CD4-positive, alpha-beta T cell treated with Interleukin-10 for 1 hour (primary cell): ENCODE measurements at places on chromosomes 2 and 18.
A peak's percentile ranks its signal among the peaks of the same experiment; 100 is the strongest.

DNA sequence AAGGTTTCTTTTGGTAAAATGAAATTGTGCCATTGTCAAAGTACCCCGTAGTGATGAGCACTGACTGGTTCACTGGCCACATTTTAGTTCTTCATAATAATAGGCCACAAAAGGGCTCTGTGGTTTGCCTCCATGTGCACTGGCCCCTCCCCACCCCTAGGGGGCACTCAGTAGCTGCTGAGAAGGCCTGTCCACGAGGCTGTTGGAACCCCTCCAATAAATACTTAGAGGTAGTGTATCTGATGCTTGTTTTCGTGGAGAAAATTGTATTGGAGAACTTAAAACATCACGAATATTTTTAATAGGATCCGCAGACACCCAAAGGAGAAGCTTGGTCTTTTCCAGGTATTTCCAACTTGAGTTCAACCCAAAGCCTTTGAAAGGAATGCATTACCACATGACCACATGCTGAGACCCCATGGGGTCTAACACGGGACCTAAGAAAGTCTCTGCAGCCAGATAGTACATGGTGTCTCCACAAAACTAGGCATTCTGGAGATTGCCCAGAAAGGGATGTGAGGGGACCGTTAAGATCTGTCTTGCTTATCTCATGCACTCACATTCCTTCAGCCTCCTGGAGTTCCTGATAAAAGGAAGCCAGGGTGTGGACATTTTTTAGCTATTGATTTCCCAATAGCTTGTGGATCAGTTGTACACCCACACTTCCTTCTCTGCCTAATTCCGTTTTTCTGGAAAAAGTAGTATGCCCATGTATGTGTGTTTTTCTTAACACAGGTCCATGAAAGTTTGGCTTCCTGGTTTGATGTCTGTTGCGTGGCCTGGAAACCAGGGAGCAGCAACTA, 28.5 kb upstream of the NOSTRIN start:
- DNase-seq, result peak; percentile 30

DNA sequence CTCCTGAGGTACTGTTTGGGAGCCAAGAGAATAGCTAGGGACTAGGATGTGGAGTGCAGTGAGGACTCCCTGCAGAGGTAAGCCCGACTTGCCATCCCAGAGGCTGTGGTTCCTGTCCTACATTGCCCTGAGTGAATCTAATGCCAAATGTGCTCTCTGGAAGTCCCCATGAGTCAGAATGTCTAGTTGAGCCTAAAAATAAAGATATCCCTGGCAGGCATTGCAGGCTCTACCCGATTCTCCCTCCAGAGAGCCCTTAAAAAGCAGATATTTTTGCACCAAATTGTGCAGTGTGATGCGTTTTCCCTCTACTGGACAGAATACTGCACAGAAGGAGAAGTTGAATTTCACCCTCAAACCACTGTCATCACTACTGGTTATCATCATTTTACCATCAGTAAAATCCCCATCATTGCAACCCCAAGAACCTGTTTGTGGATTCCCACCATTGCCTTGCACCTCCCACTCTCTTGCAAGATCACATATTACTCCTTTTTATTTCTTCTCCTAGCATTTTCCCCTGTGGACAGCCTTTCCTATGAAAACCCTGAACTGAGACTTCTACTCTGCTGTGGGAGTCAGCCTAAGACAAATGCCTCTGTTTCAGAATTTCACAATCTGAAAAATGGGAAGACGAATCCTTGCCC, 98.0 kb downstream of the MARCHF4 start:
- DNase-seq, result no peak

GRCh38 chr2:9647884-9648283, 17.1 kb upstream of the YWHAQ start:
- DNase-seq, result no peak

- no peak for DNase-seq
These were observed 5.4 kb upstream of the RNASEH1 start for GRCh38 chr2:3563521-3563976.

GRCh38 chr2:71749671-71750101, 296.3 kb downstream of the DYSF start:
- DNase-seq, result no peak

GRCh38 chr2:239309398-239310245, 91.2 kb downstream of the HDAC4 start:
- no peak for DNase-seq

DNA sequence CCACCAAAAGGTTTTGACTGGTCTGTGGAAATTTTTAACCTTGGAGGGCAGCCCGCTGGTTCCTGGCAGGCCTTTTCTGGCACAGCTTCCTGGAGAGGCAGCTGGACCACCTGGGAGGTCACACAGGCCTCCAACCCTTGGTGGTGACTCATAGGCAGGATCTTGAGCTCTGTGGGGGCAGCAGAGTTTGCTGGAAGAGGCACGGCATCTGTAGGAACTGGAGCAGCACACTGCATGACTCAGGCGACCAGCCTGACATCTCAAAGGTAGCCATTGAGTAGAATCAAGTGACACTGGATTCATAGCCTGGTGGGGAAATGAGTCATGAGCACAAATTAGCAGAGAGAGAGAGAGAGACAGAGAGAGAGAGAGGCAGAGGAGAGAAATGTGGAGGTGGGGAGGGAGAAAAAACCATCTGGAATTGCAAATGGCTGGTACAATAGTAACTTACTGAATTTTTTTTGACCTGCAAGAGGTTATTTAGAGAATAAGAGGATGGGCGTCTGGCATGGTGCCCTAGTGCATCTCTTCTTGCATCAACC, 57.4 kb downstream of the TRPM8 start:
- no peak for DNase-seq

- no peak for DNase-seq
These were observed 1130.1 kb upstream of the CELF4 start for GRCh38 chr18:38695559-38696280.

DNA sequence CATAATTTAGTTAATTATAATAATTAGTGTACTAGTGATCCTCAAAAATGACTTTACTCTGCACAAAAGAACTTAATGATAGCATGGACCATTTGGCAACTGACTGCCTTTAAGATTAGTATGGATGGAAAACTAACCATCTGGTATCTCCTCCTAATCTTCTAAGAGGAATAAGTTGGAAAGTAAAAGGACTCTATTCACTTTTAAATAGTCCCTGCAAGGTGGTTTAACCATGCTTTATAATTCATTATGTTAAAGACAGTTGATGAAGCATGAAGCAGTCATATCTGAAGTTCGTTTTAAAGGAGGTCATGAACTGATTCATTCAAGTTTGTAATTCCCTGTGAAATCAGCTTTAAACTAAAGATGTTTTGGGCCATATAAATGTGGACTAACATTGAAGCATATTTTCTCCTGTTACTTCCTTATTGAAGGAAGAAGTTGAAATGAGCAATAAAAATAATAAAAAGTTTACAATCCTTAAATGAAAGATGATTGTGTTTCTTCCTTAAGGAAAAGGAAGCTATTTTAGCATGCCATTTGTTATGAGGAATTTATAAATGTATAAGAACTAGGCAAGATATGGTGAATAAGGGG, 446.0 kb downstream of the XIRP2 start:
- DNase-seq, result no peak

GRCh38 chr2:101770726-101771125, 73.2 kb downstream of the MAP4K4 start:
- peak; percentile 38 for DNase-seq

DNA sequence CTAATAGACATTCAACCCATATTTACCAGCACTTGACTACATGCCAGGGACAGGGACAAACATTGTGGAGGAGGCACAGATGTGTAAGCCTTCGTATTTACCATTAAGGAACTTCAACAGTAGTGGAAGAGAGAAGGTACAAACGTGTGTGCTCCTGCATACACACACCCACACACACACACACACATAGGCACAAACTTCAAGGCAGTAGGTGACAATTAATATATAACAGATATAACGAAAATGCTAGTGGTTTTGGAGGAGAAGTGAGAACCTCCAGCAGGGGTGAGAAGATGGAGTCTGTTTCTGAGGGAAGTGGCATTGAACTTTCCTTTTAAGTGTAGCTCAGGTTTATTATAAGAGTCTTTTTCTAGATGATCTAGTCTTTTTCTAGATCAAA, 231.1 kb downstream of the SETBP1 start:
- DNase-seq, result no peak

DNA sequence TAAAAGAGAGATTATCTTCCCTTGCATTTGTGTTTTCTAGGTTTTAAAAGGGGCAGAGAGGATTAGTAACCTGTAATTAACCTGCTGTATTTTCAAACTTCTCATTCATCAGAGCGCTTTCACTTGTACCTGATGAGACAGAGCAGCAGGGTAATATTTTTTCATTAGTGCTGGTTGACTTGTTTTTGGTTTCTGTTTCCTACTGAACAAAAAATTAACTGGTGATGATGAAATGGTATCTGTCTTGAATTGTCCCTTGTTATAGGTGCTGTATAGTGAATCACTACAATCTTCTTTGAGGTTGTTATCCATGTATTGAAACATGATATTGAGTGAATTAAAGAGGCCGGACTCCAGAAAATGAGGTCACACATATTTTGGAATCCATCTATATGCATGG, 37.9 kb downstream of the CDH20 start:
- no peak for DNase-seq

DNA sequence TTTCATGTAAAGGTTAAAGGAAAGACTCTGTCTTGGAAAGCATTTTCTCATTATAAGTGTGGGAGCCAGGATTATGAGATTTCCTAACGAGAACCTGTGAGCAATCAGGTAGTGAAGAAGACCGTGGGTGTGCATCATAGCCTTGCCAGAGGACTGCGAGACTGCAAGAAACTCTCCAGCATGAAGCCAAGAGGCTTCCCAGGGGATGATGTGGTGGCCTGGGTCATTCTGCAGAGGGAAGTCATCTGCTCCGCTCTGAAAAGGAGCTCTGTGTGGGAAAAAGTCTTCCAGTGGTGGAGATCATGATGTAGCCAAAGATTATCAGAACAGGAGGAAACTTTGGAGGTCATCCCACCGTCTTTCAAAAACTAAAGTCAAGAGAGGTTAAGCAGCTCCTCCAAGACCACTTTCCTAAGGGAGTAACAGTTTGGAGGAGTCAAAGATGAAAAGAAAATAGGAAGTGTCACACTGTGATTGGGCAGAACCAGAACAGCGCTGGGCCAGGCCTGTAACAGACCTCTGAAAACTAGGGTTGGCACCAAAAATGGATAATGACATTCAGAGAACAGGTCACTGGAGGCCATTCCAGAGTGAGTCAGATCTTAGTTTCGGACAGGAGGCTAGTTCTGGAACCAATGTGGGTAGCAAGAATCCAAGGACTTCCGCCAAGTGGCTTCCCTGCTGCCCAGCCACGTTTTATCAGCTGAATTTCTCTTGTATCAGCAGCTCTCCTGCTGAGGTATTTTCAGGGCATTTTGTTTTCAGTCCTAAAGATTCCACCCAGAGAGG, 113.0 kb downstream of the LRATD1 start:
- no peak for DNase-seq

- DNase-seq, result no peak
These were observed 602.9 kb upstream of the RAB6C start for GRCh38 chr2:129376426-129377077.

DNA sequence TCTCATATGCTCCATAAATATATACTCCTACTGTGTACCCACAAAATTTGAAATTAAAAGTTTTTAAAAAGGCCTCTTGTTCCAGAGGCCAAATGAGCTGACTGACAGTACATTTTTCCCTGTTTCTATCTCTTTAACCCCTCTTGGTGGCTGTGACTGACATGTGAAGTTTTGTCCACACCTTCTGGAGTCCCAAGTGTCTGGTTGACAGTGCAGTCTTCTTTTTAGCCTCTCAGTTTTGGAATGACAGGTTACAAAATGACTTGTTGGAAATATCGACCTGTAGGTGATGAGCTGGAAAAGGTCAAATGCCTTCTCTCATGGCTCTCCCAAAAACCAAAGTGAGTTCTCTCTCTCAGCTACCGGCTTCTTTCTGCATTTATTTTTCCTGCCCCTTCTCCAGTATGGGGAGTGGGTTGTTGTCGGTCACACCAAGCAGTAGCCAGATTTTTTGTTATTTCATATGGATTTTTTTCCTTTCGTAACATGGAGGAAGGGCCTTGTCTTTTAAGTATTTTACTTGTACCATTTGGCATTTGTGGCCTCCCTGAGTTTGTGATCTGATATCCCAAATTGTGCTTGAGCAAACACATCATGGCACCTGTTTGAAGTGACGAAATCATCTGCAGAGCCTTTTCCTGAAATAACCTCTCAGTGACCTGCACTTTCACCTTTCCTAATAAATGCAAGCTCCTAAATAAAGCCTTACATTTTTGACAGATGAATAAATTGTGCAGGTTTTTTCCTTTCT, 143.9 kb downstream of the ESCO1 start:
- no peak for DNase-seq

DNA sequence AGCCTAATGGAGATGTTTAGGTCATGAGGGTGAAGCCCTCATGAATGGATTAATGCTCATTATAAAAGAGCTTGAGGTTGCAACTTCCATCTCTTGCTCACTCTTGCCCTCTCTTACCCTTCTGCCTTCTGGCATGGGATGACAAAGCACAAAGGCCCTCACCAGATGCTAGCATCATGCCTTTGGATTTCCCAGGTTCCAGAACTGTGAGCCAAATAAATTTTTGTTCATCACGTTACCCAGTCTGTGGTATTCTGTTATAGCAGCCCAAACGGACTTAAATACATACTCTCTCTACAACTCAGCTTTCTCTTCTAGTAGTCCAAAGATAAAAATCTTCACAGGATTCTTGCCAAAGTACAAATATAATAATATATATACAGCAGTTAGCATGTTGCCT, 75.8 kb downstream of the LNPK start:
- DNase-seq, result no peak

DNA sequence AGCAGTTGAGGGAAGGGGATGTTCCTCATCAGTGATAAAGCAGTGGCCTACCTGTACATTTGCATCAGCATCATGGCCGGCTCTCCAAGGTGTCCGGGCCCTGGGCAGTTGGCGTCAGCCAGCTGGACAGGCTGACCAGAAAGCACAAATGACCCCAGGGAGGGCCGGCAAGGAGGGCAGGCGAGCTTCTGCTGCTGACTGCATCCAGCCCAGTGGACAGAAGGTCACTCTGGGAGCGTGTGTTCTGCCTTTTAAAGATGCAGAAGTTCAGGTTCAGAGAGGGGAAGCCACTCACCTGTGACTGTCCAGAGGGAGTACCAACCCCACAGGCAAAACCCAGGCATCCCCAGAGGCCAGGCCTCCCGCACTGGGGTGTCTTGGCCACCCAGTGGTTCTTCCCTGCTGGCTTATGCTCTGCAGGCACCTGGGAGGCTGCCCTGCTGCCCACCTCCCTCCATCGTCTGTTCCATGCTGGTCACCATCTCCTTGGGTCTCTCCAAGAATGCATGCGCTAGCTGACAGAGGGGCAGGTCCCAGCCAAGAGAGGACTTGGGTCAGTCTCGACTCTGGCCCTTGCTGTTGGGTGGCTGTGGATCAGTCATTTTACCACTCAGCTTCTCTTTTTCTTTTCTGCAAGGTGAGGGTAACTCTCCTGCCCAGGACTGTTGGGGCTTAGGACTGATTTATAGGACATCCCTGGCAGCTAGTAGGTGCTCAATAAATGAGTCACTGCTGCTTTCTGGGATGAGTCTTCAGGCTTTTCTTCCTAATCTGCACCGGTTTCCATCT, 89.9 kb downstream of the INHBB start:
- no peak for DNase-seq

- no peak for DNase-seq
These were observed 106.4 kb upstream of the SMAD2 start for GRCh38 chr18:48036641-48037421.
